NCI-H2081 treated with DMSO at 0.1 percent for 48 hours (cell line): ENCODE measurements at places on chromosomes 2 and 18.

GRCh38 chr2:210224591-210224940 lies 681 bp downstream of the ACADL start:
- DNase-seq, result no peak

DNA sequence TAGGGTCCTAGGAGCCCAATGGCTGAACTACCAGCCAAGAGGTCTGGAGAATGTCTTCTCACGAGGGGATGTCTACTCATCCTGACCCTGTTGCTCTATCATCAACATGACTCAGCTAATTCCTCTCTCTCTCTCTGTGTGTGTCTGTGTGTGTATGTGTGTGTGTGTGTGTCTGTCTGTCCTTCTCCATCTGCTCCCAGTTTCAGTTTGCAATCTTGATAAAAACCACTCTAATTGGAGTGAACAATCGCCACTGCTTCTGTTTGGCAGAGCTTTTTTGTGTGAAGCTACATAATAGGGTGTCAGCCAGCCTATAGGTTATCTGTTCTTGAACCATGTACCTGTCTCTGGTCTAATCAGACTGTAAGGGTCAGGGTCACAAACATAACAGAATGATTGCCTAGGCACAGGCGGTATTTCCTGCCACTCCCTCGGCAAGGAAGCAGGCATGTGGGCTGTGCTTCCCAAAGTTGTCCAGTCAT lies 219.8 kb downstream of the SH3BP4 start:
- DNase-seq, result no peak

DNA sequence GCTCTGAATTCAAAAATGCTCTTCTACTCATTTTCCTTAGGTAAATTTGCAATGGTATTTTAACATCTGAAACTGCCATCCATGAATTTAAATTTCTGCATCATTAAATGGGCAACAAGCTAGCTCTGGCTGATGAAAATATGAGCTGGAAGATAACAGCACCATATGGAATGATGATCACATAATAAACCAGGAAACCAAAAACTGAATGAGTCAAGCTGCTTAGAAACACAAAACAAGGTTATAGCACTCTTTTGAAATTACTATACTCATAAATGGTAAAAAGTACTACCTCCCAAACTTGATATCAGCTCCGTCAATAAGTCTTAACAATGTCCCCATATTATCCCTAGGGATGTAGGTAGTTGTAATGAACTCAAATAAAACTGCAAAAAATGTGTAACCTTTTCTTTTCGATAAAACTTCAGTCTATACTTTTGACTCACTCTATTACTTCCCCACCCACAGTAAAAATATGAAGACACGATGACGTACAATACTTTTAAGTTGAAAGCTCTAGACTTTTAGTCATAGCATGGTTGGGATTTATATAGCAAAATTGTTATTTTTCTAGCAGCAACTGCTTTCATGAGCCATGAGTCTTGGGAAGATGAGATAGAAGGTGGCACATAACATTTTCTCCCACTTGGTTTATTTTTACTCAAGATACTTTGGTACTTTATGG lies 396.7 kb downstream of the CDH2 start:
- no peak for DNase-seq

DNA sequence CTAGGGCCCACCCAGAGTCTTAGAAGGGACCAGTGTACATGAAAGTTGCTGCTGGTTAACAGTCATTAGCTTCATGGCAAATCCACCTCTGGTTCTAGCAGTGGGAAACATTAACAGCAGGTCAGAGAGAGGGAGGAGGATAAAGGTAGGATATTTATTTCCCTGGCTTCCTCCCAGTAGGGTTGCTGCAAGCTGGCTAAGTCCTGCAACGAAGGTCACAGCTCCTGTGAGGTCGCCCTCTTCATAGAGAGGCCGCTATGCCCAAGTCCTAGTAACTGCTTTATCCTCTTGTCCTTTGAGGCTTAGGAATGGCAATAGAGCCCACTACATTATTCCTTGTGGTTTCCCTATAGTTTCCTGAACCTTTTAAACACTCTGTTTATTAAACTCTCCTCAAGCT lies 84.0 kb upstream of the ACSL3 start:
- no peak for DNase-seq

GRCh38 chr2:228378233-228378632 lies 196.7 kb upstream of the SPHKAP start:
- no peak for DNase-seq

GRCh38 chr18:78136986-78137385 lies 842.6 kb upstream of the SALL3 start:
- no peak for DNase-seq

- no peak for DNase-seq
Measured at GRCh38 chr2:239884051-239884405, 141.1 kb downstream of the NDUFA10 start.

DNA sequence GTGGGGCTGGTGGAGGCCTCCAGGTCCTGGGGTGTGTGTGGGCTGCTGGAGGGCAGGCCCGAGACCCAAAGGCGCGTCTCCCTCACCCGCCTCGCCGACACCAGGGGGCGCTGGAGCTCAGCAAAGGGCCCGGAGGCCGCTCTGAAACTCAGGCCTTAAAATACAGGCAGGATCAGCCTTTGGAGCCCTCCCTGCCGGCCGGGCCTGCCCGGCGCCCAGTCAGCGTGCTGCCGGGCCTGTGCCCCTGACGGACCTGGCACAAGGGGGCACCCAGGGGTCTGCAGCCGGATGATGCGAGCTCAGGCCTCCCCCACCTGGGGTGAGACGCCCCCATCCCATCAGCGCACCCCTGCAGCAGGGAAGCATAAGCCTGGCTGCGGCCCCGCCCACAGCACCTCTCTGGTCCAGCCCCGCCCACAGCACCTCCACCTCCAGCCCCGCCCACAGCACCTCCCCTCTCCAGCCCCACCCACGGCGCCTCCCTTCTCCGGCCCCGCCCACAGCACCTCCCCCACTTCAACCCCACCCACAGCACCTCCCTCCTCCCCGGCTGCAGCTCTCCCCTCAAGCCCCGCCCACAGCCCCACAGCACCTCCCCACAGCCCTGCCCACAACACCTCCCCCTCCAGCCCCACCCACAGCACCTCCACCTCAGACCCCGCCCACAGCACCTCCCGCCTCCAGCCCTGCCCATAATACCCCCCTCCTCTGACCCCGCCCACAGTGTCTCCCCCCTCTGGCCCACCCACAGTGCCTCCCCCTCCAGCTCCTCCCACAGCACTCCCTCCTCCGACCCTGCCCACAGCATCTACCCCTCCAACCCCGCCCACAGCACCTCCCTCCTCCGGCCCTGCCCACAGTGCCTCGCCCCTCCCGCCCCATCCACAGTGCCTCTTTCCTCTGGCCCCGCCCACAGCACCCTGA lies 92.8 kb upstream of the OTOS start:
- no peak for DNase-seq

- no peak for DNase-seq
Measured at GRCh38 chr2:201218780-201219179, 35.8 kb downstream of the CASP10 start.

GRCh38 chr18:12749121-12749520 lies 46.3 kb downstream of the PSMG2 start:
- DNase-seq, result no peak

- no peak for DNase-seq
Measured at GRCh38 chr2:136696438-136696837, 68.9 kb upstream of the THSD7B start.

- DNase-seq, result no peak
Measured at GRCh38 chr2:96821113-96821675, 5.1 kb downstream of the CNNM3 start.

DNA sequence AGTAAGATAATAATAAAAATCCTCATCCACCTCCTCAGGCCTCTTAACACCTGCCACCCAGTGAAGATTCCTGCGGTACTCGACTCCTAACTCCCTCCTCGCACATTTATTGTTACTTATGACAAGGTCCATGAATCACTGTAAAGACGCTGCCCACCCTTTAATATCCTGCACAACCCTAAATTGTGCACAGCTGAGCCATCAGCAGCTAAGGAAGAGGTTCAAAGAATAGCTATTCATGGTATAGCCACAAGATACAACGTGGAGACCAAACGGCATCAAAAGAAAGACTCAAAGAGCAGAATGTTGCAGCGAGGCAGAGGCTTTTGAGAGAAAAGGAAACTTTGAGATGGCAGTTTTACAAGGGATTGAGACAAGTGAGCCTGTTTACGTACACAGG lies 266.3 kb downstream of the SATB2 start:
- DNase-seq, result no peak

GRCh38 chr2:235911633-235912233 lies 256.5 kb downstream of the GBX2 start:
- DNase-seq, result no peak

GRCh38 chr2:237441605-237442274 lies 27.8 kb upstream of the COL6A3 start:
- DNase-seq, result no peak

- DNase-seq, result no peak
Measured at GRCh38 chr2:121731366-121731765, 5.3 kb downstream of the NIFK start.

DNA sequence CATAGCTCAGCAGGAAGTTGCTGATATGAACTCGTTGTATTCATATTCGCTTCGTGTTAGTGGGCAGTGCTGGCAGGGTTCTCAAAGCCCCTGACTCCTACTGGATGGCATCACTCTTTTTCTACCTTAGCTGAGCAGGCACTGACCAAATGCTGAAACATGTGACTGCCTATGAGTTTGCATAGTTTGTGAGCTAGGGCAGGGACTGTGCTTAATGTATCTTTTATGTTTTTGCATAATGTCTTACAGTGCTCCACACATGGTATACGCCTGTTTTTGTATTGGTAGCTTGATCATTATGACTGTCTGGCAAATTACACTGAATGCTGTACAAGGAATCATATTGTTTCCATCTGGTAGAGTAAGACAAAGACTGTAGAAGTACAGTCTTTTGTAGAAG lies 305.3 kb downstream of the PARD3B start:
- DNase-seq, result no peak

DNA sequence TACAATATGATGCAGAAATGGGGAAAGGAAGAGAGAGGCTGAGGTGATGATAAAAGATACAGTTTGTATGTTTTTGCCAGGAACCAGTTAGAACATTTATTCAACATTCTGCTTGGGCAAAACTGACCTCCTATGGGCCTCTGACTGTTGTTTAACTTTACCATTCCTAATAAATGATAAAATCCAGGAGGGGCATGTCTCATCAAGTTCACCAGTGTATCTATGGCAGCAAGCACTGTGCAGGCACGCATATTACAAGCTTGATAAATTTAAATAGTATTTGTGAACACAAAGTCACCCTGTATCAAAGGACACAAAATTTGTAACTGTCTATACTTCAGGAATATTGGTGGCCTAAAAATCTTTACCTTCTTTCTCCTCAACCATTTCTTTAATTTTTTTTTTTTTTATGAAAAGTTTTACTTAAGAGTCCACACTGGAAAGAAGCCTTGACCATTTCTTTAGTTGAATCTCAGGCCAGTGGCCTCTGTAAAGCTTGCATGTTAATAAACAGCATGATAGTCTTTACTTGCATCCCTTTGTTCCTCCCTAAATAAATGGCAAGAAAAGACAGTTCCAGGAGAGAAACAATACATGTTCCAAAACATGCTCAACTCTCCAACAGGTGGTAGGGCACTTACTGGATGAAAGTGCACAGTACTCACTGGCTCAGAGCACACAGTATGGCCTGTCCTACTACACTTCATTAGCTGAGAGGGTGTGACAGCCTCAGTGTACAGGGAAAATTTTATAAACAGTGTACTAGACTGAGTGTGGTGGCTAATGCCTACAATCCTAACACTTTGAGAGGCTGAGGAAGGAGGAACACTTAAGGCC lies 52.3 kb downstream of the SOS1 start:
- DNase-seq, result no peak

GRCh38 chr2:116585669-116586327 lies 1228.7 kb upstream of the DDX18 start:
- peak; percentile 36 for DNase-seq

DNA sequence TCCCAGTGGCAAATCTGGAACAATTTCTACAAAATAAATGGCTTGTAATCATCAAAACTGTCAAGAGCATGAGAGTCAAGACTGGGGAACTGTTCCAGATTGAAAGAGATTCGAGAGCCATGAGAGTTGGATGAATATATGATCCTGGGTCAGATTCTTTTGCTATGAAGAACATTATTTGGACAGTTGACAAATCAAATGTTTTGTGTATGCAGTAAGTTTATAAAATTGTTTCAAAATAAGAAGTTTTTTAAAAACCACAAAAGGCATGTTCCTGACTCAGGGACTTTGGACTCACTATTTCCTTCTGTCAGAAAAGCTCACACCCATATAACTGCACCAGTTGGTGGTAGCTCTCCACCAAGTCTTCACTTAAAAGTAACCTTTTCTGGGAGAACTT lies 38.5 kb downstream of the ROCK2 start:
- DNase-seq, result no peak

GRCh38 chr2:222677981-222678380 lies 6.5 kb downstream of the MOGAT1 start:
- no peak for DNase-seq

- DNase-seq, result no peak
Measured at GRCh38 chr18:3526421-3527354, 76.7 kb downstream of the TGIF1 start.

DNA sequence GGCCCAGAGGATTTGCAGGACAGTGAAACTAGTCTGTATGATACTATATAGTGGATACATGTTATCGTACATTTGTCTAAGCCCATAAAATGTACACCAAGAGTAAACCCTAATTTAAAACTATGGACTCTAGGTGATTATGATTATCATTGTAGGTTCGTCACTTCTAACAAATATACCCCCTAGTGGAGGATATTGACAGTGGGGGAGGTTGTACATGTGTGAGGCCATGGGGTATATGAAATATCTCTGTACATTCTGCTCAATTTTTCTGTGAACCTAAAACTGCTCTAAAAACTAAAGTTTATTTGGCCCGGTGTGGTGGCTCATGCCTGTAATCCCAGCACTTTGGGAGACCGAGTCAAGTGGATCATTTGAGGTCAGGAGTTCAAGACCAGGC lies 81.2 kb upstream of the CAB39 start:
- no peak for DNase-seq

- DNase-seq, result no peak
Measured at GRCh38 chr2:190355968-190356644, 12.7 kb downstream of the INPP1 start.

- DNase-seq, result no peak
Measured at GRCh38 chr2:130840506-130840905, 3.8 kb downstream of the ARHGEF4 start.

DNA sequence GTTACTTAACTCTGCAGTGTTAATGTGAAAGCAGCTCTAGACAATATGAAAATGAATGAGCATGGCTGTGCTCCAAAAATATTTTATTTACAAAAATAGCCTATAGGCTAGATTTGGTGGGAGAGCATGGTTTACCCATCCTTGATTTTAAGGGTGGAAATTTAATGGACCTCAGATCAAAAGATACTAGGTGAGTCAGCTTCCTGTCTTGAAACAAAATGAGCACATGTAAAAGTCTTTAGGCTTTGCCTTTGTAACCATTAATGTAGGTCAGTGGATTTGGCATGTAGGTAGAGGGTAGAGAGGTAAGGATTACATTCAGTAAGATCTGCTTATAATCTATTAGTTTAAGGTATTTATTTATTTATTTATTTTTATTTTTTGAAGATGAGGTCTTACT lies 72.7 kb downstream of the GREB1L start:
- no peak for DNase-seq

GRCh38 chr2:200625958-200626363 lies 40.1 kb downstream of the AOX1 start:
- DNase-seq, result no peak
